IMR-90 (cell line): ENCODE measurements at places on chromosomes 1 and 21. TPM values are rescaled to one million over a fixed set of nuclear protein-coding genes. Genes with fewer than 3 reads are reported as not detected.

- no peaks in the 10 kb centered on the region for H3K36me3 ChIP-seq
- no peaks in the 10 kb centered on the region for H3K4me1 ChIP-seq
- H3K27ac ChIP-seq: no peak overlapping the region
- no peak overlapping the region for H3K4me3 ChIP-seq
- H3K27me3 ChIP-seq: no peaks in the 10 kb centered on the region
- DNase-seq: no peak
These were observed 76.0 kb downstream of the PAPPA2 start for GRCh38 chr1:176539018-176539417.

- peak overlapping the region; percentile 45; the same call in 1 of the 2 replicates for H3K27ac ChIP-seq
- peaks cover 18% of the 10 kb centered on the region for H3K4me1 ChIP-seq
- H3K27me3 ChIP-seq: no peaks in the 10 kb centered on the region
- H3K4me3 ChIP-seq: no peak overlapping the region
- DNase-seq: peak; percentile 85
These were observed 28.6 kb downstream of the AKNAD1 start for GRCh38 chr1:108828074-108828961.

The NPR1 gene
- total RNA-seq: not detected in 2 replicates

DNA sequence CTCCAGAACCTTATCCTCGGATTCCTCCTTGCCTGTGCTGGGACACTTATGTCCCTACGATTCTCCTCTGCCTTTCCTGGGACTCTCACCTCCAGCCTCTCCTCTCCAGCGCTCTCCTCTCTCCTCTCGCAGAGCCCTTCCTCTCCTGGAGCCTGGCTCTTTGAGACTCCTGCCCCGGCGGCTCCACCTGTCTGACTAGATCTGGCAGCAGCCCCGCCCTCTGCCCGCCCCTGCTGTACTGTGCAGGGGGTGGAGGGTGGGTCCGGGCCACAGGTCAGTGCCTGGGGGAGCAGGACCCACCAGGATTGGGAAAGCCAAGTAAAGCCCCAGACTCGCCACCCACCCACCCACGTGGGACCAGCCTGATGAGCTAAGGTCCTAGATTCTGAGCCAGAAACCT, 1.6 kb downstream of the ELOVL1 start:
- no peak for DNase-seq
- peaks cover 13% of the 10 kb centered on the region for H3K4me1 ChIP-seq
- peaks cover 40% of the 10 kb centered on the region for H3K36me3 ChIP-seq
- no peaks in the 10 kb centered on the region for H3K27me3 ChIP-seq

GRCh38 chr1:9207086-9207485, 27.5 kb upstream of the H6PD start:
- H3K27ac ChIP-seq: no peak overlapping the region; the same call in 1 of the 2 replicates
- H3K4me3 ChIP-seq: no peak overlapping the region
- peaks cover 21% of the 10 kb centered on the region for H3K4me1 ChIP-seq
- no peaks in the 10 kb centered on the region; the same call in 1 of the 2 replicates for H3K27me3 ChIP-seq
- no peaks in the 10 kb centered on the region for H3K36me3 ChIP-seq

DNA sequence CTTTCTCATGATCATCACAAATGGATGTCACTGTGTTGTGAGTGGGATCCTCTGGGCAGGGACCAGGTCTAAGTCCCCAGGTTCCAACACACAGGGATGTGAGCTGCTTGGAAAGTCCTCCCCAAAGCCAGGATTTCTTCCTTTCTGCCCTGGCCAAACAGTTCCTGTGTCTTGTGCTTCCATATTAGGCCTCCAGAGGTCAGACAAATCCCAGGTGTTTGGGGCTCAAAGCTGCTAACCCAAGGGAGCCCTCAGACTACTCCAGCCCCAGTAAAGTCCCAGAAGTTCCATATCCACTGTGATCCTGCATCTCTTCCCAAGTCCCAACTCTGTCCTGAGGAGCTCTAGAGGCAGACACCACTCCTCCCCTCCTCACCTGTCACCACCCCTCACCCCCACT, 27.7 kb upstream of the MAGOH start:
- no peaks in the 10 kb centered on the region for H3K27me3 ChIP-seq
- H3K4me3 ChIP-seq: no peak overlapping the region
- no peak overlapping the region for H3K27ac ChIP-seq
- DNase-seq: no peak

- H3K27me3 ChIP-seq: no peaks in the 10 kb centered on the region
- DNase-seq: no peak
- no peak overlapping the region for H3K4me3 ChIP-seq
- no peaks in the 10 kb centered on the region for H3K36me3 ChIP-seq
These were observed 289.8 kb upstream of the SNX7 start for GRCh38 chr1:98371764-98372163.

The IL10 gene
- total RNA-seq: not detected in 2 replicates

- H3K36me3 ChIP-seq: no peaks in the 10 kb centered on the region
- no peaks in the 10 kb centered on the region for H3K4me1 ChIP-seq
- H3K27ac ChIP-seq: no peak overlapping the region
- no peak for DNase-seq
- H3K4me3 ChIP-seq: no peak overlapping the region
These were observed 147.9 kb upstream of the SAMSN1 start for GRCh38 chr21:14693997-14694396.

The RGSL1 gene
- not detected in 2 replicates for total RNA-seq

The SPATA17 gene
- total RNA-seq: 0.18 and 0.28 TPM in 2 replicates

DNA sequence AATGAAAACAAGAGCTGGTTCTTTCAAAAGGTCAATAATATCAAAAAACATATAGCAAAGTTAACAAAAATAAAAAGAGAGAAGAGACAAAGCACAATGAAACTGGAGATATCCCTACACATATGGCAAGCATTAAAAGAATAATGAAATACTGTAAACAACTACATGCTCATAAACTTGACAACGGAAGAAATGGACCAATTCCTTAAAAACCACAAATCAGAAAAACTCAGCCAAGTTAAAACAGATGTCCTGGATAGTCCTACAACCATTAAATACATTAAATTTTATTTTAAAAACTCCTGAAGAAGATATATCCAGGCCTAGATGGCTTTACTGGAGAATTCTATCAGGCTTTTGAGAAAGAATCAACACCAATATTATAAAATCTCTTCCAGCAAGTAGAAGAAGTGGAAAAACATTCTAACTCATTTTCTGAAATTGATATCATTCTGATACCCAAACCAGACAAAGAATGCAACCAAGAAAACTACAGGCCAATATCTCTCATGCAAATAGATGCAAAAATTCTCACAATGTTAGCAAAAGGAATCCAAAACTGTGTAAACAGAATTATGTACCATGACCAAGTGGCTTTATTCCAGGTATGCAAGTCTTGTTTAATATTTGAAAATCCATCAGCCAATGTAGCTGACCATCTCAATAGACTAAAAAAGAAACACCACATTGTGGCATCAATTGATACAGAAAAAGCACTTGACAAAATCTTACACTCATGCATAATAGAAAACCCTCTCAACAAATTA, 56.1 kb upstream of the LRRC7 start:
- DNase-seq: no peak
- H3K27ac ChIP-seq: no peak overlapping the region
- H3K27me3 ChIP-seq: no peaks in the 10 kb centered on the region
- no peak overlapping the region for H3K4me3 ChIP-seq
- no peaks in the 10 kb centered on the region for H3K36me3 ChIP-seq

DNA sequence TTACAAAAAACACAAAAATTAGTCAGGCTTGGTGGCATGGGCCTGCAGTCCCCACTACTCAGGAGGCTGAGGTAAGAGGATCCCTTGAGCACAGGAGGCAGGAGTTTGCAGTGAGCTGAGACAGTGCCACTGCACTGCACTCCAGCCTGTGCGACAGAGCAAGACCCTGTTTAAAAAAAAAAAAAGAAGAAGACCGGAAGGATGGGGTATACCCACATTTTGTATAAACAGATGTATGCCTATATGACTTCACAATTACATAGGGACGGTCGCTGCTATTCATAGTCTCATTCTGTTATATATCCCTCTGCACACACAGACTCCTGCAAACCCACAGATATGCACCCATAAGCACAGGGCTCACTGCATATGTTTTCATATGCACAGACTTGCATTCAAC, 12.7 kb downstream of the LCK start:
- DNase-seq: no peak
- no peak overlapping the region for H3K4me3 ChIP-seq
- H3K27ac ChIP-seq: no peak overlapping the region

DNA sequence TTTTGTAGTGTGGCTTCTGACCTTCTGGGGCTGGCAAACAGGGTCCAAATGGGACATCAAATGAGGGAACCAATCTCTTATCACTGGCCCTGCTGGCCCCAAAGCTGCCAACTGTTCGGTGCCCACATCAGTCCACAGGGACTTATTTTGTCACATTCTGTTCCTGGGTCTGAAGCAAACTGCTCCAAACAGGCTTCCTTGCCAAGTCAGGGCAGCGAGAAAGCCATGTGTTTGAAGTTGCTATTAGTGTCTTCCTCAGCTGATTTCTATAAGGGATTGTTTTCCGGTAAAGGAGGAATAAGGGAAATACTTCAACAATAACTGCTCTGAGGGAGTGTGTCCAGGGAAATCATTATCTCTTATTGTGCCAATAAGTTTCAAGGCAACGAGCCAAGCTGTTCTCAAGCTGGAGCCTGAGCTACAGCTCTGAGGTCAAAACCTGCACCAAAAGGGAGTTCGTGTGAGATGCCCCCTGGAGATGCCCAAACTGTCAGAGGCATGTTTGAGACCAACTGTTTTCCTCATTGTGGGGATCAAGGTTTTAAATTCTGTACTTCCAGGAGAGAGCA, 381.4 kb upstream of the PROX1 start:
- H3K27me3 ChIP-seq: no peaks in the 10 kb centered on the region
- no peak overlapping the region for H3K4me3 ChIP-seq
- H3K27ac ChIP-seq: no peak overlapping the region
- no peaks in the 10 kb centered on the region for H3K4me1 ChIP-seq
- DNase-seq: no peak
- H3K36me3 ChIP-seq: no peaks in the 10 kb centered on the region

DNA sequence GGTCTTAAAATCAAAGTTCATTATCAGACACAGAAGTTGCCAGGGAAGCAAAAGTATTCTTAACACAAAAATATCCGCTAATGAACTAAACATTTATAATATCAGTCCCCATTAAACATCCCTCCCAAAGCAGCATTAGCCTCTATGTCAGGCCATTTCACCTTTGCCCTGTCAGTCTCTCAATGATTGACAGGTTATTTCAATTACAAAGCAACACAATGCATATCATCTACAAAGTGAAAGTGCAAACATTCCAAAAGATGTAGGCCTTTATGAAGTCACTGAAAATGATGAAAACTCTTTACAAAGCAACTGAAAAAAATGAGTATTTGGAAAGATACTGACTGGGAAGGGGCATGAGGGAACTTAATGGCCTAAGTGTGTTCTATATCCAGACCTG, 14.1 kb downstream of the ENAH start:
- peaks cover 7% of the 10 kb centered on the region for H3K4me1 ChIP-seq
- no peak overlapping the region for H3K4me3 ChIP-seq
- no peak for DNase-seq
- H3K27me3 ChIP-seq: no peaks in the 10 kb centered on the region

DNA sequence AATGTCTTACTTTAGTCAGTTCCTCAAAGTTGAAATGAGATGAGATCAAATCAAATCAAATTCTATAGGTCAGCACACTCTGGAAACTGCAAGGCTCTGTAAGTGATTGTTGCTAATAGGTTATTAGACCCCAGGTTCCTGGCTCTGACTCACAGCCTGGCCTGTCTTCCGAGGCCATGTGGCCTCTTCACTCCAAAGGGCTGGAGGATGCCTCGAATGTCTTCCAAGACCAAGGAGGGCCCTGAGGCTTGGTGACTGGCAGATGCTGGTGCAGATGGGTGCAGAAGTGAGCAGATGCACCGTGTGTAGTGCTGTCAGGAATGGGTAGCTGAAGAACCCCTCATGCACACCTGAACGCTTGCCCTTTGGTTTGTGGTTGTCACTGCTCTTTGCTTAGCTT, 113.4 kb downstream of the MAB21L3 start:
- H3K4me3 ChIP-seq: no peak overlapping the region
- no peaks in the 10 kb centered on the region for H3K36me3 ChIP-seq
- H3K27me3 ChIP-seq: no peaks in the 10 kb centered on the region; the same call in 1 of the 2 replicates
- no peak overlapping the region for H3K27ac ChIP-seq
- DNase-seq: no peak
- H3K4me1 ChIP-seq: no peaks in the 10 kb centered on the region

The SLC45A1 gene
- total RNA-seq: 0.72 and 0.83 TPM in 2 replicates

The A3GALT2 gene
- total RNA-seq: not detected in 2 replicates

The KRTAP19-6 gene
- total RNA-seq: not detected in 2 replicates

DNA sequence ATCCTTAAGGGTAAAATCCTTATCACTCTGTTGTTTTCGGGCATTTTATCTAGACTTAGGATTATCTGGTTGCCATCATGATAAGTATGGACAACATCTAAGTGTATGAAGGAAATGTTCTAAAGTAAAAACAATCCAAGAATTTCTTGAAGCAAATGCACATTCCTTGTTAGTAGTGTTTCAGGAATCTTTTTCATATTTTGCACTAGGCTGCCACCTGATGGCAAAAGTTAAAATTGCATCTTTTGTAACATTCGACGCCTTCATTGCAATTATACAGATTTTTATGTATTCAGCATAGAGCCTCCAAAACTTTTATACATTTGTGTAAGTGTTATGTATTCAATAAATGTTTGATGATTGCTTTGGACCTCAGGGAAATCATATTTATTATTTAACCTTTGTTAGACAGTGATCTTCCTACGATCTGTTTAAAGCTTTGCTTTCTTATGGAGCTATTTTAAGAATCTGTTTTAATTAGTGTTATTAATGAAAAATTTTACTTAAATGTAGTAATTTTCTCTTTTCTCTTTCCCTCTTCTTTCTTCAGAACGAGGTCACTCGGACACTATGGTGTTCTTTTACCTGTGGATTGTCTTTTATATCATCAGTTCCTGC, 49.4 kb upstream of the KIAA1614 start:
- H3K36me3 ChIP-seq: no peaks in the 10 kb centered on the region
- peak; percentile 68 for DNase-seq
- H3K27me3 ChIP-seq: no peaks in the 10 kb centered on the region
- no peak overlapping the region for H3K4me3 ChIP-seq
- H3K4me1 ChIP-seq: no peaks in the 10 kb centered on the region

DNA sequence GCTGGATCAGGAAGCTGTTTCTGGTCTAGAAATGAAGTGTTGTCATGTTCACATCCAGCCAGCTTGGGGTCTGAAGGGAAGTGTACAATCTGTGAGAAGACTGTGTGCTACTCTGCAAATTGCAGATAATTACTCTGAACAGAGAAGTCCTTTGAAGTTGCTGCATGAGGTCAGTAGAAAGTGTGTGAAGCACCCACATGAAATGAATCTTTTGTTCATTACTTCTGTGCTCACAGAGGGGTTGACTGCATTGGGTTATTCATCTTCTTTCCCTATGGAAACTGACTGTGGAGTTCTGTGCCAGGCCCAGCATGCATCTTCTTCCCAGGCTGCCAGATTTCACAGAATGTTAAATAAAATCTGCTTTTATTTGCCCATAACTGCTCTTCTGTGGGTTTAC, 47.1 kb downstream of the CTH start:
- H3K27ac ChIP-seq: no peak overlapping the region
- no peak for DNase-seq
- no peaks in the 10 kb centered on the region for H3K36me3 ChIP-seq
- H3K27me3 ChIP-seq: no peaks in the 10 kb centered on the region
- H3K4me3 ChIP-seq: no peak overlapping the region

- H3K4me1 ChIP-seq: no peaks in the 10 kb centered on the region
- DNase-seq: no peak
- H3K27ac ChIP-seq: no peak overlapping the region
- H3K27me3 ChIP-seq: no peaks in the 10 kb centered on the region
- H3K36me3 ChIP-seq: no peaks in the 10 kb centered on the region
- H3K4me3 ChIP-seq: no peak overlapping the region
These were observed 153.4 kb downstream of the ZC3H11B start for GRCh38 chr1:219459351-219460080.
